AML-193 (cell line): ENCODE measurements at places on chromosomes 6 and 20.

GRCh38 chr20:62961310-62961783, 8.8 kb downstream of the SLC17A9 start:
- no peak for DNase-seq

GRCh38 chr6:42569102-42570028, 5.5 kb downstream of the UBR2 start:
- peak; percentile 66 for DNase-seq

GRCh38 chr6:52331793-52332457, 30.0 kb upstream of the PAQR8 start:
- DNase-seq: no peak

- DNase-seq: no peak
These were observed 27.3 kb upstream of the BHLHE23 start for GRCh38 chr20:63033794-63034709.

DNA sequence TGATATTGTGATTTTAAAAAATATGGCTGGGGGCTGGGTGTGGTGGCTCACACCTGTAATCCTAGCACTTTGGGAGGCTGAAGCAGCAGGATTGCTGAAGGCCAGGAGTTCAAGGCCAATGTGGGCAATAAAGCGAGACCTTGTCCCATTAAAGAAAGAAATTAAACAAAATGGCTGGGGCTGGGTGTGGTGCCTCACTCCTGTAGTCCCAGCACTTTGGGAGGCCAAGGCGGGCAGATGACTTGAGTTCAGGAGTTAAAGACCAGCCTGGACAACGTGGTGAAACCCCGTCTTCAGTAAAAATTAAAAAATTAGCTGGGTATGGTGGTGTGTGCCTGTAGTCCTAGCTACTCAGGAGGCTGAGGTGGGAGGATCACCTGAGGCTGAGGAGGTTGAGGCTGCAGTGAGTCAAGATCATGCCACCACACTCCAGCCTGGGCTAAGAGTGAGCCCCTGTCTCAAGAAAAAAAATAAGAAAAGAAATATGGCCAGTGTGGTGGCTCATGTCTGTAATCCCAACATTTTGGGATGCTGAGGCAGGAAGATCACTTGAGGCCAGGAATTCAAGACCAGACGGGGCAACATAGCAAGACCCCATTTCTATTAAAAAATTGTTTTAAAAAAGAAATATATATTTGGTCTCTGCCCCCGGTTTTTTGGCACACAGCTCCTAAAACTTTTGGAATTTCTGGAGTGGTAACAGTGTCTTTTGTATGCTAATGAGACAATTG, 39.8 kb downstream of the SLC17A5 start:
- no peak for DNase-seq

GRCh38 chr6:79168695-79168980, 65.8 kb downstream of the HMGN3 start:
- DNase-seq: no peak

GRCh38 chr20:56957737-56958553, 308.5 kb downstream of the BMP7 start:
- DNase-seq: no peak

DNA sequence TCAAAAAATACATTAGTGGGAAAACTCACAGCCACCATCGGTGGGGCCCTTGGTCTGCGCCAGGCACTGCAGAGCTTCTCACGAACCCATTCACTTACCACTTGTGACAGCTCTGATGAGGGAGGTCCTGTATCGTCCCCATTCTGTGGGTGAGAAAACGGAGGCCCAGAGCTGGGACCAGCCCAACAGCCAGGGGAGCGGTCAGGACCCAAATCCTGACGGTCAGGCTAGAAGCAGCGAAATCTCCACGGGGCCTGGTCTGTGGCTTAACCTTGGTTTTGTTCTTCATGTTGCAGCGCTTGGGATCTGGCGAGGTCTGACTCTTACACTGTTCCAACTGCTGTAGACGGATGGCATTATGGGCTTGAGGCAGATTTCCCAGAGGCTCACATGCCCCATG, 7.7 kb upstream of the VSX1 start:
- no peak for DNase-seq
